Stimulated activated CD8-positive, alpha-beta memory T cell treated with anti-CD3 and anti-CD28 coated beads, Interleukin-2, amount 100 ng/mL, for 48 hours (primary cell): ENCODE measurements at places on chromosomes 6 and 20.

GRCh38 chr6:156313037-156313436 is 464.1 kb upstream of the ARID1B start:
- DNase-seq = no peak

DNA sequence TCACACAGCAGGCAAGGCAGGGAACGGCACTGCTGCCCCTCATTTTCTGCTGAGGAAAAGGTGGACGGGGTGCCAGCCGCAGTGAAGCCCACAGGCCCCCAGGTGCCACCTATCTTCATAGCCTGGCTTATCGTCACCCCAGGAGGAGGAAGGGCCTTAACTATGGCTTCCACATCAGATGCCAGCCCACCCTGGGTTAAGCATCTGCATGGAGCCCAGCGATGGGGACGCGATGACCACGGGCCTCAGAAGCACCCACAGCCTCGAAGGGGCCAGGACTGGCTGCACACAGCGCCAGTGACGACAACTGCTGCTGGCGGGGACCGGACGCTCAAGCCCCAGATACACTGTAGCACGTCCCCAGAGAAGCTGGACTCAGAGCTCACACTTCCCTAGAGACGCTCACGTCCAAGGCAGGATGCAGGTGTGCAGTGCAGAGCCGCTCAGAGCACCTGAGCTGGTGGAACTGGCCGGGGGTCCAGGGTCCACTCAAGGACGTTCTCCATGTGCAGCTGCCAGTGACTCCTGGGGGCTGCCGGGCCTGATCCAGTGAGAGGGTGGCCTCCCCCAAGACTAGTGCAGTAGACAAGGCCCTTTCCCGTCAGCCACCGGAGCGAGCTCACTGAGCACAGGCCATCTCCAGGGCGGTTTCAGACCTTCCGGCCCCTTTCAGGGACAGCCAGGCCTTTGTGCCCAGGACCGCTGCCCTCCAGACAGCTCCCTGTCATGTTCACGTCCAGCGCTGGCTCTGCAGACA is 83.0 kb downstream of the YTHDF1 start:
- DNase-seq = no peak

DNA sequence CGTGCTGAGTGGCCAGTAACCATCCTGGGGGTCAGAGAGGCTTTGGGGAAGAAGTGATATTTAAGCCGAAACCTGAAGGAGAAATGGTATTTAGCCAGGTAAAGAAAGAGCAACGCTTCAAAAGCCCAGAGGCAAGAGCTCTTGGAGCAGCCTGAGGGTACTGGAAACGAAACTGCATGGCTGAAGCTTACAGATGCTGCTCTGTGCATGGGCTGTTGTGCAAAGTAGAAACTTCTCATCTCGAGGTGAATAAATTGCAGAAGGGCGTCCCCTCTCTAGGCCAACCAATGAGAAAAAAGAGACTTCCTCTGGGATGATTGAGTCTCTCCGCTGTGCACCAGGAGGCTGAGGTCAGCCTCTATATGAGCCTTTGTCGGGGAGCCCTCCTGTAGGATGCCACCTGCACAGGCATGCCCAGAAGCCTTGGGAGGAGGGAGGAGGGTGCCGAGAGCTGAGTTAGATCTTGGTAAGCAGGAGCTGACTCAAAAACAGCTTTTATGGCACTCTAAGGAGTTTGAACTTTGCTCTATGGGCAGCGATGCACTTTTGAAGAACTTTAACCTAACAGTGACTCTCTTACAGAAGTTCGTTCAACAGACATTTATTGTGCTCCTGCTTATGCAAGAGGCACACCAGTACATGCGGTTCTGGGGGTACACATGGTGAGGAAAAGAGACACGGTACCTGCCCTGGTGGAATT is 61.6 kb upstream of the EDN1 start:
- DNase-seq = no peak

- DNase-seq = no peak
These were observed 102.0 kb downstream of the ARID1B start for GRCh38 chr6:156879186-156879585.

- DNase-seq = no peak
These were observed 12.6 kb upstream of the SLC17A5 start for GRCh38 chr6:73666393-73666792.

DNA sequence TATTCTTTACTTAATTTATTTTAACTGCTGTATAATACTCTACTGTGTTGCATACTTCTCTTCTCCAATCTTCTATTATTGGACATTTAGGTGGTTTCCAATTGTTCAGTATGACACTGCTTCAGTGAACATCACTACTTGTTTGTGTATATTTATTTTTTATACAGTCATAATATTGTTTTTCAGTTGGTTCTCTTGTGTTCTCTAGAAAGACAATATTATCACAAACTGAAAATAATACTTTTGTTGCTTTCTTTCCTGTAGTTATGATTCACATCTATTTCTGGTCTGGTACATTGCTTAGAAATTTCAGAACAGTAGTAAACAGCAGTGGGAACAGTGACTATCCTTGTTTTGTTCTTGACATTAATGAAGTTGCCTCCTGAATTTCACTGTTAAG is 62.8 kb upstream of the GTSF1L start:
- DNase-seq = no peak

DNA sequence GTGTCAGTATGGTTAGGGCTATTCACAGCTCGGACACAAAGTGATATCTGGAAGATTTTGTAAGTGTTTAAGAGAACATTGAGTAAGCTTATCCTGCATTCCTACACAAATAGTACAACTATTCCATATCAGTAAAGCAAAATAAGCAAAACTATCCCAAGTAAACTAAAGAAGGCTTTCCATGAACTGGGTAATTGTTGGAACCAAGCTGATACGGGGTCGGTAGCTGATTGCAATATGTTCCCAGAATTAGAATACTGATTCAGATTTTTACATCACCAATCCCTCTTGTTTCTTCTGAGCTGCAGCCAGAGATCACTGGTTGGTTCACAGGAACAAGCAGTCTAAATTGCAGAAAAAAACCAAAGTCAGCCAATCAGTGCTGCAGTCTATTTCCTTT is 54.1 kb downstream of the CDS2 start:
- no peak for DNase-seq

DNA sequence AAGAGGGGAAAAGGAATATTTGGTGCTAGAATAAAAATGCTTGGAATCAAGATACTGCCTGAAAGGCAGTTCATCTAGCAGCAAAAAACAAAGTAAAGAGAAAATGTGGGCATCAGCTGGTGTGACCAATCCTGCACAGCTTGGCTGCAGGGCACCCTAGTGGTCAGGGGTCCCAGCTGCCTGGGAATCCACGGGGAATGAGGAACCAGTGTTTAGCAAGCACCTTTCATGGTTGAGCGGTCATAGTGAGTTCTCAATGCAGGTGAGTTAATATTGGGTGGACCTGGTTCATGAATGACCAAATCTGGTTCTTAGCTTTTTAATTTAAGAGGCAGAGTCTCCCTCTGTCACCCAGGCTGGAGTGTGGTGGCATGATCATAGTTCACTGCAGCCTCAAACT is 53.3 kb downstream of the CAP2 start:
- DNase-seq = no peak

DNA sequence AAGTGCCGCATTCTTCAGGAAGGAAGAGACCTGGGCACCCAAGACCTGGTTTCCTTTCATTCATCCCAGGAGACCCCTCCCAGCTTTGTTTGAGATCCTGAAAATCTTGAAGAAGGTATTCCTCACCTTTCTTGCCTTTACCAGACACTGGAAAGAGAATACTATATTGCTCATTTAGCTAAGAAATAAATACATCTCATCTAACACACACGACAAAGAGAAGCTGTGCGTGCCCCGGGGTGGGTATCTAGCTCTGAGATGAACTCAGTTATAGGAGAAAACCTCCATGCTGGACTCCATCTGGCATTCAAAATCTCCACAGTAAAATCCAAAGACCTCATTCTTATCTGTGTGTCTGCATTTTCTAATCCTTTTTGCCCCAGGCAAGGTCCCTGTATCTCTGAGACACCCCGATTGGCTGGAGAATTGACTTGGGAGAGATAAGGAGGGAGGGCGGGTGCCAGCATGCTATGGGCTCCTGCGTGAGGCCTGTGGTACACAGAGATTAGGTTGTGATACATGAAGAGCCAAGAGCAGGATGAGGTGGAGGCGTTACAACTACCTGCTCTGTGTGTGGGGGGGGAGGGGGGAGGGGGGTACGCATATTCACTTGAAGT is 4.8 kb downstream of the MUC21 start:
- no peak for DNase-seq

- DNase-seq = no peak
These were observed 21.5 kb downstream of the NOL4L start for GRCh38 chr20:32563311-32564272.

DNA sequence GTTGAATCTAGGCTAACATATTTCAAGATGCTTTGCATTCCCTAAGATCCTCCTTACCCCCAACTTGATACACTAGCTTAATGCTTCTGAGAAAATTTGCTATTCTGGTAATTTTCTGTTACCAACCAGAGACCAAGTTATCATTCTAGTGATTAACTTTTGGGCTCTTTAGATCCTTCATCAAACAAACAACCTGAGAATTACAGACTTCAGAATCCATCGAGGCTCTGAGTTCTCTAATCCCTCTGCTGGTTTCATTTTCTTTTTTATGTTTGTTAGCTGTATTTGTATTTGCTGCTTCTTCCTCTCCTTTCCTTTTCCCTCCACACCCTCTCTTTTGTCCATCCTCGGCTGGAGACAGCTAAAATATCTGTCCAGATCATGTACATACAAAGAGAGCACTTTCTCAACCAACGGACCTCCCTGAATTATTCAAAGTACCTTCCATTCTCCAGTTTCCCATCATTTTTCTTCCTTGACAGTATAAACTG is 98.7 kb upstream of the RIPOR2 start:
- DNase-seq = no peak

GRCh38 chr6:31723245-31723979 is at the start of gene MPIG6B:
TSS of gene MPIG6B (plus strand) at chr6:31723373. CDS start at chr6:31723384, 11 bp downstream.
- no peak for DNase-seq

DNA sequence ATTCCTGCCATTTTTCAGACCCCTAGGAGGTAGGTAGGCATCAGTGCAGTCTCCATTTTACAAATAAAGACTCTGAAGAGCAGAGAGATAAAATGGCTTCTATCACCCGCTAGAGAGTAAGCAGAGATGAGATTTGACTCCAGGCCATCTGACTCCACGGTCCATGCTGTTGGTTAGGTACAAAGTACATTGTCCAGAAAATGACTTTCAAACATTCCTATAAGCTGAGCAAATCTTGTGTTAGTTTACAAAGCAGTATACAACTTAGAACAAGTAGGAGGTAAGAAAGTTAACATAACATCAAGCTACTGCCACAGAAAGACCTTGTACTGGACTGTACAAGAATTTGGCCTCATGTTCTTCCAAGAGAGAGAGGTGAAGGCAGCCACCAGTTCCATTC is 14.9 kb downstream of the BTN1A1 start:
- no peak for DNase-seq

DNA sequence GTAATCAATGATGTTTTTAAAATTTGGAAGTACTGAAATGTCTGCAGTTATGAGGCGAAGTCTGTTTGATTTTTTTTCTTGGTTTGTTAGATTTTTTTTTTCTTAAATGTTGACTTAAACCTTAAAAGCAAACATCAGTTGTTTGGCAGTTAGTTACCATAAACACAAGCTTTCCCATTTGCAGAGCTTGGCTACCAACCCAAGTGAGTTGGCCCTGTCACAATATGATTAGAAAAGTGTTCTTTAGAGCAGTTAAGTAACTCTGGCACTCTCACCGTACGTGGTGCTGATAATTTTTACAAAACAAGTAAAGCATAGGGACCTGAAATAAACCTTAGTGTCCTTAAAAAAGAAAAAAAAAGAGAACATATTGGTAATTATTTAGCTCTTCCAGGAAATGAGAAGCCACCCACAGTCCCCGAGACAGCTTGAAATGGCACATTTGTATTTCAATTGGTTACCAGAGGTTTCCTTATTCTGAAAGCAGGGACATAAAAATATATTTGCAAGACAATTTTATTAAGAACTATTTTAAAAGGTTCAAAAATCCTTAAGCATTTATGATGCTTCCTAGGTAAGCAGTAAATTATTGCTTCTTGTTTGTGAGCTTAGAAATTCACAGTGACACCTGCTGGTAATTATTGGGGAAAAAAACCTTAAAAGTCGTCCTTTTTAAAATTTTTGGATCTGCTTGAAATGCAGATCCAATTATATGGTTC is 3.9 kb downstream of the HEY2 start:
- DNase-seq = no peak

DNA sequence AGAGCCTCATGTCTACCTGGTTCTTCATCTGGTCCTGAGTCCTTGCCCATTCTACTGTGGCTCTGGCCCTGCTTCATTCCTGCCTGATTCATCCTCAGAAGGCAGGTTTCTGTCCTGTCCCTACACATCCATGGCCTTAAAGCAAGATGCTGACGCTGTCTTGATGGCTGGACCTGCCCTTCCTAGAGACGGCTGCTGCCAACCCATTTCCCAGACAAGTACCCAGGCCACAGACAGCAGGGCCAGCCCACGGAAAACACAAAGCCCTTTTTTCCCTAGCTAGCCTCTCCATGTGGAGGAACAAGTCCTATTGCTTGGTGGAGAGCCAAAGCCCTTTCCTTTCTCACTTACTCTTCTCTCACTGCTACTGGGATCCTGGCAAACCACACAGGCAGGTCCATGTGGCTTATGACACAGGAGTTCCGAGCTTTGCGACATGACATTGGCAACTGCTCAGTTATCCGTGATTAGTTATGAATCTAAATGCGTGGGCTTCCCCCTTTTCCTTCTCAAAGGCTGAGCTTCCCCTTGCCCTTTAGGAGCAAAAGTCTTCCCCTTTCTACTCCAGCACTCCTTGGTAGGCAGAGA is 72.9 kb downstream of the SLC22A3 start:
- DNase-seq = no peak

DNA sequence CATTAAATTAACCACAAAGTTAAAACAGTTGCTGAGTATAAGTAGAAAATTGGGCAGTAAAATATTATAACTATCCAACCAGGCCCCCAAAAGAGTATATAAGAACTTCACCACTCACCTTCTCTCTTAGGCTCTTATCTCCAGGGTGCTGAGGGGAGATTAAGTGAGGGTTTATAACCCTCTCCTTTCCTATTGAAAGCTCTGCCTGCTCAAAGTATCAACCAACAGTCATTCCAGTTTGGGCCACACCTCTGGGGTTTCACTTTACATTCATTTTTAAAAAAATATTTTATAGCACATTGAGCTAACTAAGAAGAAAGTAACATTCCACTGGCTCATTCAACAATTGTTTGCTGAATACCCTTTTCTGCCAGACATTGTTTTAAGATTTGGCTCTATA is 22.1 kb downstream of the GSTA4 start:
- DNase-seq = no peak

DNA sequence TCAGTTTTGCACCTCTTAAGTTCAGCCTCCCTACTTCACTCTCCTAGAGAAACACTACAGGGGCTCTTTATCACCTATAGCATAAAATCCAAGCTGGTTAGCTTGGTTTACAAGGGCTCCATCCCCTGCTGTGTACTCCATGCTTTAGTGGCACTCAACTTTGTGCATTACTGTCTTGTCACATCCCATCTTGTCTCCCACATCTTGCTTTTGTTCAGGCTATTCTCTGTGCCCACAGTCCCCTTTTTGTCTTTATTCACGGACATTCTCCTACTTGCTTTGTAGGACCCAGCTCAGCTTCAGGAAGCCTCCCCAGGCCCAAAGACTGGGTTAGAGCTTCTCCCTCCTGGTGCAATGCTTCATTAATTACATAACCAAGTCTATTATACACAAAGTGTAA is 107.9 kb upstream of the SPACA1 start:
- no peak for DNase-seq
